ENCODE measurements at places on chromosomes 3 and 15. TPM values are rescaled to one million over a fixed set of nuclear protein-coding genes. Genes with fewer than 3 reads are reported as not detected.

DNA sequence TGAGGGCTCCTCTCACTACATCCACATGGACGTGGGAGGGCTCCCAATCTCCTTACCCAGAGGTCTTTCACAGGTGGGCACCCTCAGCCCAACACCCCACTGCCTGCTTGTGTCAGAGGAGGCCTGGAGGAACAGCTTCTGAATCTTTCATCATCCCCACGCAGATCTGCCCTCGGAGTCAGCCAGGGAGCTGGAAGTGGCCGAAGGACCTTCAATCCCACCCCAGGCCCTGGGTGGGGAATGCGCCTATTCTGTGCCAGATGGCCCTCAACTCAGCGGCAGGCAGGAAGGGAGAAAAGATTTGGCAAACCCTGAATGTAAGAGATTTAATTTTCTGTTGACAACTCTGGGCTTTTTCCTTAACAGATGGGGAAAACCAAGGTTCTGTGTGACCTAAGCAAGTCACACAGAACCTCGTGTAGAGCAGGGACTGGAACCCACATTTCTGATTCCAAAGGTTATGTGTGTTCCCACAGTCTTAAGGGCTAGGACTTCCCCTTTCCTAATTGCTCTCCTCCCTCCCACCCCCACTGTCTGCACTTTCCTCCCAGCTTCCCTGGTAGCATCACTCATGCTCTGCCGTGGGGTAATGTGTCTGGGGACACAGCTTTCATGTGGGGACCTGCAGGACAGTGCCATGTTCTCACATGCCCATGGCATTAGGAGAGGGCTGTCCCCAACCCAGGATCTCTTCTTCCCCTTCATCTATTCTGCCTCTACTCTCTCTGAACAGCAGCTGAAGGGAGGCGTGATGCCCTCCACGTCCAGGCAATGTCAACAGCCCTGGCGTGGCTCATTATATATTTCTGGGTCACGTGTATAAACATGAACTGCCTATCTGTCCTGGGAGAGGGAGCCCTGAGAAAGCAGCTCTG is 98.1 kb downstream of the SEMA5B start:
- H3K4me3 ChIP-seq = no peak overlapping the region
- H3K27me3 ChIP-seq = peaks cover 4% of the 10 kb centered on the region
- H3K36me3 ChIP-seq = no peaks in the 10 kb centered on the region
- no peaks in the 10 kb centered on the region for H3K4me1 ChIP-seq

The RBP2 gene
- 3.1 TPM for total RNA-seq

DNA sequence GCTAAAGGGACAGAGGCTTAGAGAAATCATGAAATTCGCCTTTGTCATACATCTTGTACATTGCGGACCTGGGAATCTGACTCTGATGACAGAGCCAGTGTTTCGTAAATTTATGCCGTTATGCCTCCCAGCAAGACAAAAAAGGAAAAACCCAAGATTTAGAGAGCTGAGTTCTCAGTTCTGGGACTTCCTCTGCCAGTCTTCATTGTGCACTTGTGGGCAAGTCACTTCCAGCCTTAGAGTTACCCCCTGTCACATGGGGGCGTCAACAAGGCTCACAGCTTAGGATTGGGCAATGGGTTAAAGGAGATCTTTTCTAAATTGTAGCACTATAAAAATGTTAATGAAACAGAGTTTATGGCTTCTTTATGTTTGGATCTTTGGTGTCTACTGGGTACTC is 41.9 kb upstream of the MITF start:
- no peaks in the 10 kb centered on the region for H3K36me3 ChIP-seq
- no peak overlapping the region for H3K27ac ChIP-seq
- H3K4me1 ChIP-seq = no peaks in the 10 kb centered on the region
- DNase-seq = no peak
- H3K4me3 ChIP-seq = no peak overlapping the region
- H3K27me3 ChIP-seq = no peaks in the 10 kb centered on the region

- DNase-seq = no peak
- no peaks in the 10 kb centered on the region for H3K27me3 ChIP-seq
- H3K4me1 ChIP-seq = no peaks in the 10 kb centered on the region
- H3K36me3 ChIP-seq = no peaks in the 10 kb centered on the region
Observed at GRCh38 chr3:131699001-131699400, 196.2 kb upstream of the MRPL3 start.

DNA sequence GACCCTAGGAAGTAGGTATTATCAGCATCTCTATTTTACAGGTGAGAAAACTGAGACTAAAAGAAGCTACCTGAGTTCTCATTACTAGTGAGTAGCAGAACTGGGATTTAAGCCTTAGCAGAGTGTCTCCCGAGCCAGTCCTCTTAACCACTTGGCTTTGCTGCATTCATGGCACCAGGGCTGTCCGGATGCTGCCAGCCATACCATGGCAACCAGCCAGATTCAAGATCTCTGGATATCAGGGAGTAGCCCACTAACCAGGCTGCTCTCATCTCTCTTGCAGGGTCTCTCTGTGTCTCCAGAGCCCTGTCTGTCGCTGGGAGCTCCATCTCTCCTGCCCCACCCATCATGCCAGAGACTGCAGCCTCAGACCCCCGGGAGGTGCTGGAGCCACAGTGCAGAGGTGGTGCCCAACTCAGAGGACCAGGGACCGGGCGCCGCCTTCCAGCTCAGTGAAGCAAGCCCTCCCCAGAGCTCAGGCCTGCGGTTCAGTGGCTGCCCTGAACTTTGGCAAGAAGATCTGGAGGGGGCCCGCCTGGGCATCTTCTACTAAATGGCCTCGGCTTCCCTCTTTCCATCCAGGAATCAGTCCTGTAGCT is 1.7 kb downstream of the MESP2 start:
- H3K27me3 ChIP-seq = no peaks in the 10 kb centered on the region
- H3K4me3 ChIP-seq = no peak overlapping the region
- no peaks in the 10 kb centered on the region for H3K36me3 ChIP-seq
- H3K4me1 ChIP-seq = peaks cover 18% of the 10 kb centered on the region
- H3K27ac ChIP-seq = no peak overlapping the region

The AMIGO3 gene
- not detected for total RNA-seq

The GNAT1 gene
- not detected for total RNA-seq

DNA sequence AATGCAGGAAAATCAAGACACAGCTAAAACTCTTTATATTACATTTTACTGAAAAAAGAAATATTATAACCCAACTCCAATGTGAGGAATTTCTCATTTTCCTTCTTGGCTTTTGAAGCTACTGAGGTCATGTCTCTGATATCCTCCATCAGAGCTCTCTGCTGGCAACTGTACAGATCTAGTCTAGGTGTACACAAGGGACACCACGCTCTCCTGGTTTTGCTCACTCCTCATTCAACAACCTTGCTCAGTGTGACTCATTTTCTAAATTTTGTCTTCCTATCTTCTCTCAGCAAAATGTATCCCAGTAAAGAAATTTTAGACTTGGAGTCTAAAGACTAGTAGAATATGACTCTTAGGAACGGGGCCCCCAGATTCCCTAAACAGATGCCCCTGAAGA is 144.3 kb downstream of the KCNMB2 start:
- no peak for DNase-seq
- no peak overlapping the region for H3K4me3 ChIP-seq
- no peaks in the 10 kb centered on the region for H3K4me1 ChIP-seq
- H3K27me3 ChIP-seq = no peaks in the 10 kb centered on the region
- no peaks in the 10 kb centered on the region for H3K36me3 ChIP-seq

GRCh38 chr3:186930143-186930640 is at the start of gene ST6GAL1:
TSS of gene ST6GAL1 (plus strand) at chr3:186930526. CDS start at chr3:187042704, 112,178 bp downstream.
- no peaks in the 10 kb centered on the region for H3K27me3 ChIP-seq
- peak within 1 kb of the TSS; percentile 94 for H3K4me3 ChIP-seq
- peaks cover 26% of the 10 kb centered on the region for H3K4me1 ChIP-seq
- peak; percentile 87 for DNase-seq
- H3K27ac ChIP-seq = peak within 1 kb of the TSS; percentile 86

- H3K4me3 ChIP-seq = no peak overlapping the region
- no peaks in the 10 kb centered on the region for H3K36me3 ChIP-seq
- H3K4me1 ChIP-seq = no peaks in the 10 kb centered on the region
- no peak overlapping the region for H3K27ac ChIP-seq
Observed at GRCh38 chr3:175885231-175885766, 1026.2 kb downstream of the NAALADL2 start.

The C3orf22 gene
- total RNA-seq = not detected

DNA sequence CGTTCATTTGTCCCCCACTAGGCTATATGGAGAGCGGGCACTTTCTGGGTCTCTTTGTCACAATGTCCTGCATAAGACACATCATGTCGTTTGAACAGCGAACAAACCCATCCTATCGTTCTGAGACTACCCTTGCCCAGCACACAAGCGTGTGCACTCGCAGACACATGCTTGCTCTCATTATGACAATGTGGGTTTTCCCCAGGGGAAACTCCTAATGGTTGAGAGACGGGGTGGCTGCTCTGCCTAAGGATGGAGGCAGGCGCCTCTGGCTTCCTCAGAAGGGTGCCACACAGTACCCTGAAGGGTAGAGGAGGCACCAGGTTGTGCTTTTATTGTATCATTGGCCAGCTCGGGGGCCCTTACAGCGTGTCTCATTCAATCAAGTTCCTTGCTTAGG is 51.0 kb upstream of the MYZAP start:
- H3K27ac ChIP-seq = no peak overlapping the region
- no peak for DNase-seq
- H3K36me3 ChIP-seq = peaks cover 27% of the 10 kb centered on the region
- H3K27me3 ChIP-seq = no peaks in the 10 kb centered on the region

The GOLGA6A gene
- not detected for total RNA-seq

GRCh38 chr15:48318131-48318530 is 13.1 kb upstream of the DUT start:
- no peak overlapping the region for H3K4me3 ChIP-seq
- DNase-seq = no peak
- H3K27me3 ChIP-seq = no peaks in the 10 kb centered on the region
- no peaks in the 10 kb centered on the region for H3K4me1 ChIP-seq
- no peaks in the 10 kb centered on the region for H3K36me3 ChIP-seq

- H3K36me3 ChIP-seq = no peaks in the 10 kb centered on the region
- DNase-seq = no peak
- no peaks in the 10 kb centered on the region for H3K4me1 ChIP-seq
- H3K4me3 ChIP-seq = no peak overlapping the region
- H3K27me3 ChIP-seq = no peaks in the 10 kb centered on the region
- H3K27ac ChIP-seq = no peak overlapping the region
Observed at GRCh38 chr3:132788301-132788671, 66.1 kb upstream of the NPHP3 start.

GRCh38 chr3:53073553-53074365 is 27.9 kb upstream of the SFMBT1 start:
- no peak for DNase-seq
- no peaks in the 10 kb centered on the region for H3K27me3 ChIP-seq

The POC1A gene
- total RNA-seq = 2.7 TPM

The PRTG gene
- 10.5 TPM for total RNA-seq

- peak; percentile 84 for DNase-seq
- peak within 1 kb of the TSS; percentile 88 for H3K27ac ChIP-seq
- peaks cover 18% of the 10 kb centered on the region for H3K36me3 ChIP-seq
- no peaks in the 10 kb centered on the region for H3K27me3 ChIP-seq
- H3K4me1 ChIP-seq = peaks cover 47% of the 10 kb centered on the region
Observed at GRCh38 chr3:15332405-15333098, at the start of gene SH3BP5. TSS of gene SH3BP5 (minus strand) at chr3:15332586. CDS start at chr3:15332408, 178 bp downstream.

The DPPA4 gene
- not detected for total RNA-seq

- H3K27ac ChIP-seq = no peak overlapping the region
- no peak for DNase-seq
- no peaks in the 10 kb centered on the region for H3K27me3 ChIP-seq
- no peak overlapping the region for H3K4me3 ChIP-seq
- no peaks in the 10 kb centered on the region for H3K4me1 ChIP-seq
Observed at GRCh38 chr3:55860049-55860721, 373.1 kb upstream of the WNT5A start.

DNA sequence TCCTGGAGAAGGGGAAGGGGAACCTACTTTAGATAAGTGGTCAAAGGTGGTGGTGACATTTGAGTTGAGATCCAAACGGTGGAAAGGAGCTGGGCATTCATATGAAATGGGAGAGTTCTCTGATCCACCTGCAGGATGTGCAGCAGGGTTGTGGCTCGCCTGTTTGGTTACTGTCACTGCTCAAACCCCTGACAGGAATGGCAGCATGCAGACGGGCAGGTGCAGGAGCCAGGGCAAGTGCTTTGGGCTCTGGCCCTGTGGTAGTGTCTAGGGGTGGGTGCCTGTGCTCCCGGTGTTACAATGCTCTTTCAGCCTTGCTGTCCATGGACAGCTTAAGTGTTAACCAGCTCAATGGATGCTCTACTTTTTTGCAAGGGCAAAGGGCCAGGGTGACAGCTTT is 18.5 kb downstream of the PAQR9 start:
- H3K27me3 ChIP-seq = peaks cover 18% of the 10 kb centered on the region
- H3K4me1 ChIP-seq = no peaks in the 10 kb centered on the region
- no peak overlapping the region for H3K27ac ChIP-seq

- H3K4me3 ChIP-seq = no peak overlapping the region
- no peak overlapping the region for H3K27ac ChIP-seq
- H3K4me1 ChIP-seq = no peaks in the 10 kb centered on the region
- DNase-seq = no peak
- H3K27me3 ChIP-seq = no peaks in the 10 kb centered on the region
Observed at GRCh38 chr15:25088261-25088790, 133.5 kb downstream of the SNRPN start.

DNA sequence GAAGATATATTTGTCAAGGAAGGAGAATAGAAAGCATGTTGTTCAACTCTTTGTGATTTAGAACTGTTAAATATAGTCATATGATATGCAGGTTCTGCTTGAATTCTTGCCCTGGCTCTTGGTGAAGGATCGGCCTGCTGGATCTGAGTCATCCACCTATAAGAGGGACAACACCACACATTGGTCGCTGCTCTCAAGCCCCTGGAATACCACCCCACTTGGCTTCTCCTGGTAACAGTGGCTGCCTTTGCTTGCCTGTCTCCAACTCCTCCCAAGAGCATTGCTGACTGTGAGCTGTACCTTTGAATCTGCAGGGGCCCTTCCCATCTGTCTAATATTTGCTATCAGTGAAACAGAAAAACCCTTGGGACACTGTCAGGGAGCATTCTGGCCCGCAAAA is 78.9 kb upstream of the DGKG start:
- H3K4me3 ChIP-seq = no peak overlapping the region
- H3K36me3 ChIP-seq = no peaks in the 10 kb centered on the region
- H3K27ac ChIP-seq = no peak overlapping the region

The FBXO40 gene
- 0.09 TPM for total RNA-seq

GRCh38 chr15:37252530-37252929 is 152.2 kb upstream of the MEIS2 start:
- H3K4me1 ChIP-seq = no peaks in the 10 kb centered on the region
- no peak overlapping the region for H3K4me3 ChIP-seq
- no peaks in the 10 kb centered on the region for H3K36me3 ChIP-seq
- no peaks in the 10 kb centered on the region for H3K27me3 ChIP-seq

The C15orf62 gene
- 2.4 TPM for total RNA-seq

DNA sequence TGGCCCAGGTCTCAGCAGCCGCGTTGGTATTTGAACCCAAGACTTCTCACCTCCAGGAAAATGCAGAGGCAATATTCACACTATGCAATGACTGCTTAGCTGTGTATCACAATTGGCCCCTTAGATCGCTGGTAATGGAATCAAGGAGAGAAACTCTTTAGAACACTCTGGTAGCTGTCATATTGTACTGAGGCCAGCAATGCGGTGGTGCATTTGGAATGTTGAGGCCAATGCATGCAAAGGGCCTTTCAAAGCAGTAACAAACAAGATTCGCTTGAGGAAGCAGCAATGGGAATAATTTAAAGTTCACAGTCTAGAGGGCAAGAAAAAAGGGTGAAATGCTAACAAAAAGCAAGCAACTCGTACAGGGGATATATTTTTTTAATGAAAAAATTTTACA is 764.1 kb downstream of the GRM7 start:
- no peaks in the 10 kb centered on the region for H3K4me1 ChIP-seq
- no peak overlapping the region for H3K4me3 ChIP-seq
- no peak for DNase-seq
- H3K27me3 ChIP-seq = no peaks in the 10 kb centered on the region
- no peak overlapping the region for H3K27ac ChIP-seq
- H3K36me3 ChIP-seq = no peaks in the 10 kb centered on the region
